CD4-positive, alpha-beta T cell treated with Interleukin-2 at 100 ng/mL for 4 hours (primary cell): ENCODE measurements at places on chromosomes 1 and 21.

- DNase-seq, result no peak
These were observed at the start of gene KRTAP21-2 for GRCh38 chr21:30747159-30747558. Gene KRTAP21-2, minus strand, starts transcription at chr21:30747259. Its CDS starts 57 bp downstream, at chr21:30747202.

DNA sequence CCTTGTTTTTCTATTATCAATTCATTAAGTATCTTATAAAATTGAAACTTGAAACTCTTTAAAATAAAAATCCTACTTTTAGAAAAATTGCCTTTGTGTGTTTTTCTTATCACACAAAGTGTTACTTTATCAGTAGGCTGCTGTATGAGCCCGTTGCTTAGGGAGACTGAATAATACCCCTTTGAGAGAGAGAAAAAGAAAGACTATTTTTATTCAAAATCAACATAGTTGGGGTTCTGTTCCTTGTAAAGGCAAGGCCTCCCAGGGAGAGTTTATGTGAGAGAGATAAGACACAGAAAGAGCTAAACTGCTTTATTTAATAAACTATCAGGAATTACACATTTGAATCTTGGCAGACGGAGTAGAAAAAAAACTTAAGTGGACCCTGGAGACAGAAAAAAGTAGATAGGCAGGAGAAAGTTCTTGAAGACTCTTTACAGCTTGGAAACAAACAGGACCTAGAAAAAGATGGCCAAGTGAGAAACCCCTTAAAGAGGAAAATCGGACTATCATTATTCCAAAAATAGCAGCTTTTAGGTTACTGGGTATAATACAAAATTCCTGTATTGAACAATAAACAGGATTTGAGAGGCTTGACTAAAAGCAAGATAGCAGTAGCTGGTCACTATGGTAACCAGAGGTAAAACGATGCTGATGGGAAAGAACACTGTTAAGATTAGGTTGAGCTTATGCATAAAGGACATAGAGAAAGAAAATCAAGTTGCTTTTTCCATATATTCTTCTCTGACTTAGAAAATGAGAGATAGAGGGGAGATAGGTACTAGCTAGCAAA, 170.9 kb downstream of the LRRC7 start:
- no peak for DNase-seq

GRCh38 chr1:228778961-228779360, 43.7 kb downstream of the RHOU start:
- DNase-seq, result no peak

GRCh38 chr1:53089478-53090226, 27.6 kb downstream of the PODN start:
- DNase-seq, result no peak

DNA sequence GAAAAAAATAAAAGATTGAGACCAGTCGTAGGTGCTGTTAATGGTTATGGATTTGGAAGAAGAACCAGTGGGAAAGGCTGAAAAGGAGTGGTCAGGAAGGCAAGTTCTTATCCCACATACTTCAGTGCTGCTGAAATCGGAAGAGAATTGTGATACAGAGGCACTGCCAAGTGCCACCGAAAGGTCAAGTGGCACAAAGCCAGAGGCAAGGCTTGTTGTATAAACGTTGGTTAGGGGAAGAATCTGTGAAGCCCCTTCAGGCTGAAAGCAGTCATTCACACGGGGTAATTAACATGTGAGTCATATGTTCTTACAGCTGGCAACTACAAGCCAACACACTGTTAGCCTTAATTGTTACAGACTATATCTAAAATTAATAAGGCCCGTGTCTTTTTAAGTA, 48.8 kb downstream of the ZBTB40 start:
- no peak for DNase-seq

- no peak for DNase-seq
These were observed 34.0 kb upstream of the ADGRL4 start for GRCh38 chr1:79040424-79041082.

DNA sequence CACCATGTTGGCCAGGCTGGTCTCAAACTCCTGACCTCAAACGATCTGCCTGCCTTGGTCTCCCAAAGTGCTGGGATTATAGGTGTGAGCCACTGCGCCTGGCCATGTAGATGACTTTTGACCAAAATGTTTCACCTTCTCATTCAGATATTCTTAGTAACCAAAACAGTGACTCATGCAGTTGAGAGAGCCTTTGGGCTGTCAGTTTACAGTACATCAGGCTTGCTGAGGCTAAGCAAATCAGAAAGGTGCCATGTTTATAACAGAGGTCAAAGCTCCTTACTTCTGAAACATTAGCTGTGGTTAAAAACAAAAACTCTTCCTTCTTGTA, 21.0 kb downstream of the CNIH4 start:
- peak; percentile 57 for DNase-seq

- no peak for DNase-seq
These were observed 228.2 kb upstream of the USP24 start for GRCh38 chr1:55443175-55443915.

- no peak for DNase-seq
These were observed 349.6 kb downstream of the SMYD3 start for GRCh38 chr1:246157516-246157915.

DNA sequence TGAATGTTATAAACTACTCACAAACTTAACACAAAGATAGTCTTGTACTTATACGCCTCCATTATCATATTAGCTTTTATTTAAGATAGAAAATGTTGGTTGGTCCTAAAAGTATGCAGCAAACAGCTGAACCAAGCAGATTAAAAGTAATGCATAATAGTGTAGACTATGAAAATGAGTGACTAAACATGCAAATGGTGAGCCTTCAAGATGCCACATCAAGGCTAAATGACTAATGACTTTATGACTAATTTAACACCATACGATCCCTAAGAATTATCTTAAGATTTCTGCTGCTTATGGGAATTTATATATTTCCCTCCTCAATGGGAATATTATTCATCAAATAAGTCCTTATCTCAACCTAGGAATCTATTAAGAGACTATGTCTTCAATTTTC, 4.6 kb downstream of the GPATCH2 start:
- peak; percentile 35 for DNase-seq

DNA sequence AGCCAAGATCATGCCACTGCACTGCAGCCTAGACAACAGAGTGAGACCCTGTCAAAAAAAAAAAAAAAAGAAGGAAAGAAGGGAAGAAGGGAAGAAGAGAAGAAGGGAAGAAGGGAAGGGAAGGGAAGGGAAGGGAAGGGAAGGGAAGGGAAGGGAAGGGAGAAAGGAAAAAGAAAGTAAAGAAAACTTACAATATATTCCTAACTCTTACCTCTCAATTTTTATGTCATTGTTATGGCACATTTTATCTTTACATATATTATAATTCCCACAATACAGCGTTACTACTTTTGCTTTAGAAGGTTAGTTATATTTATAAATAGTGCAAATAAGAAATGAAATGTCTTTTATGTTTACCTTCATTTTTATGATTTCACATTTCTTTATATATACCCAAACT, 358.7 kb downstream of the HHIPL2 start:
- DNase-seq, result no peak

GRCh38 chr1:208137193-208137592, 107.0 kb downstream of the PLXNA2 start:
- DNase-seq, result no peak

- no peak for DNase-seq
These were observed 32.0 kb upstream of the TLR5 start for GRCh38 chr1:223175032-223175431.

GRCh38 chr1:35807614-35808449, at the start of gene AGO4:
Gene AGO4, plus strand, starts transcription at chr1:35808016. Its CDS starts 401 bp downstream, at chr1:35808417.
- DNase-seq, result peak; percentile 21

- no peak for DNase-seq
These were observed 66.1 kb downstream of the UCK2 start for GRCh38 chr1:165893507-165893906.

GRCh38 chr1:84078108-84078841, 65.8 kb upstream of the PRKACB start:
- no peak for DNase-seq

DNA sequence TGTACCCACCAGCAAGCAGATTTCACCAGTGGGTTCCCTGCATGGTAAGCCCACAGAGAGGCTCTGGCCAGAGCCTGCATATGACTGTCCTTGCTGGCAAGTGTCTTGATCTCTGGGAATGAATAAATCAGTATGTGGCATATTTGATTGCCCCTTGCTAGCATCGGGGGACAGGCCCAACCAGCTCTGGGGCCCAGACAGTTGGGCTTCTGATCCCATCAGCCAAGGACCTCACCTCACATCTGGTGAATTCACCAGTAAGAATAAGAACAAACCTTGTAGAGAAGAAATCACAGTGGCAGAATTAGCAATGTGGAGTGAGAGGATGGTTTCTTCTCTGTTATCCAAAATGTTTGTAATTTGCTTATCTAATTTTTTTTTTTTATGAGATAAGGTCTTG, 15.9 kb downstream of the SLC1A7 start:
- DNase-seq, result no peak

DNA sequence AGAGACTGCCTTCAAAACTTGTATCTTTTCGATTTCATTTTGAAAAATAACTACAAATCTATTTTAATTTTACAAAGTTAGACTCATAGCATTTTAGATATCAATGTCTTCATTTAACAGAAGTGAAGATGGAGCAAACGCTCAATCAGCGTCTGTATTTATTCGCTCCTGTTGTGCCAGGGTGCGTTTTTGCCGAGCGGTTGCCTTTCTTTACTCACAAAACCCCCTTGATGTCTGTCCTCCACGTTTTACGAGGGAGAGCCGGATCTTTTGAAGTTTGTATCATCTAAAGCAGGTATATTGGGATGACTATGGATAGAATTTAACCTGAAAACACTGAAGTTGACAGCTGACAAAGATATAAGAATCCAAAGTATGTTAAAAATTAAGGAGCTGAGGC, 44.6 kb downstream of the MRPL39 start:
- no peak for DNase-seq

DNA sequence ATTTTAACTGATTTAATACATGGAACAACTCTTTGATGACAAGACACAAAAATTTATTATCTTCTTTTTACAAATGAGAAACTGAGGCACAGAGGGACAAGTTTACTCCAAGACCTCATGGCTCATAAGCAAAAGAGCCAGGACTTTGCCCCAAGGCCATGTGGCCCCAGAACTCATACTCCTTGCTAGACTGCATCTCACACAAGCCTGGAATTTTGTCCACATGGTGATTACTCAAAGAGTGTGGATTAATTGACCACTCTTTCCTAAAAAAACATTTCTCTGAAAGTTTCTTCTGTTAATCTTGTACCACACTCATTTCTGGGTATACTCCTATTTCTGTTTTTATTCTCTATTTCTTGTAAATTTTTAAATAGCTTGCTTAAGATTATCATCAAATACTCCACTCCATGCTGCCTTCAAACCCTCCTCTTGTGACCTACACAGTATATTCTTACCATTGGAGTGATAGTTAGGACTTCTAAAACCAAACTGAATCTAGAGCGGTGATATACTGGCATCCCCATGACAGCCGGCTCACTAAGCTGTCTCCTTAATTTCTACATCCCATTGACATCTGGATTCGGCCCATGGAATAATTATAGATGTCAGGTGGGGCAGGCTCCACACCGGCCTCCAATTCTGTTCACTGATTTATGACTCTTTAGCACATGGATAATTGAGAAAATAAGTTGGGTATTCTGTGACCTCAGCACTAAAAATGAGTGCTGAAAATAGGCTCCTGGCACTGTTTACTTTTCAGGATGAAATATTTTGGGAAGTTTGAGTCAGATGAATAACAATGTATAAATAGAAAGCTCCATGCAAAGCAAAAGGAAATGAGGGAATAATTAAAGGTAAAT, 16.1 kb downstream of the RGS4 start:
- no peak for DNase-seq

GRCh38 chr1:197604302-197604701, 171.0 kb downstream of the DENND1B start:
- no peak for DNase-seq

- no peak for DNase-seq
These were observed 12.9 kb downstream of the INSRR start for GRCh38 chr1:156845953-156846545.

DNA sequence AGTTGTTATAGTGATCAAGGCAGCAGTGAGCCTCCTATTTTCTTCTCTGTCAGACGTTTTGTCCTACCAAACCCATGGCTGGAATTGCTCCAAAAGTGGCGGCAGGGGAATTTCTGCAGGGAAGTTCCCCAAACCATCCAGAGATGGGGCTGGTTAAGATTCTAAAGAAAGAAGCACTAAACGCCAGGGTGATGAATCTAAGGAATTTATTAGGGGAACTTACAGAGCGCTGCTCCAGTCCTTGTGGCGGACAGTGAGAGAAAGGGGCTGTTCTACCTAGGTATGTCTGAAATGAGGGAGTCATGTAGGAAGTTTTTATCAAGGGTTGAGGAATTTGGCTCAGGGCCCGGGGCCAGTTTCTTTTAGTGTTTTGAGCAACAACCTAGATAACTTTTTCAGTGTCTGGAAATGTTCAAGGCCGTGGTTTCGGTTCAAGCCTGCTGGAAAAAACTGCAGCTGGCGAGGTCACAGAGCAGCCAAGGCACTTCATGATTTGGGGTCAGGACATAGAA, 222.4 kb upstream of the B3GALT2 start:
- no peak for DNase-seq

DNA sequence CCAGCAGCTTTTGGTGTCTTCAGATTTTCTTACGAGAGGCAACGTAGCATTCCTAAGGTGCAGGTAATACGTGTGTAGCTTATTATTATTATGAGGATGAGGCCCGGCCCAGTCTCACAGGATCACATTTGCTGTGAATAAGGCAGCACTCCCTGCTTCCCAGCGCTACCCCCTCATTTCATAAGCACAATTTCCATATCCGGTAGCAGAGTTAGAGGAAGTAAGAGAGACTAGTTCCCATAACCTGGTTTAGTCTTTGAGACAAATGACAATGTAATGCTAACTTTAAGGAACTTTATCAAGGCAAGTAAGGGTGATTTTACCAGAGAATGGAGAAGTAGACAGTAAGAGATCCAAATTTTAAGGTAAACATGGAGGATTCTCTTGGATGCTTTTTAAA, 14.6 kb upstream of the LMO4 start:
- no peak for DNase-seq

- no peak for DNase-seq
These were observed 46.4 kb upstream of the RGS21 start for GRCh38 chr1:192270398-192270797.

- peak; percentile 71 for DNase-seq
These were observed 296 bp upstream of the RNPEP start for GRCh38 chr1:201982082-201982622.

- DNase-seq, result no peak
These were observed 185.3 kb downstream of the CDC7 start for GRCh38 chr1:91685994-91686393.

GRCh38 chr1:160214481-160215140, 9.4 kb downstream of the PEA15 start:
- DNase-seq, result no peak

DNA sequence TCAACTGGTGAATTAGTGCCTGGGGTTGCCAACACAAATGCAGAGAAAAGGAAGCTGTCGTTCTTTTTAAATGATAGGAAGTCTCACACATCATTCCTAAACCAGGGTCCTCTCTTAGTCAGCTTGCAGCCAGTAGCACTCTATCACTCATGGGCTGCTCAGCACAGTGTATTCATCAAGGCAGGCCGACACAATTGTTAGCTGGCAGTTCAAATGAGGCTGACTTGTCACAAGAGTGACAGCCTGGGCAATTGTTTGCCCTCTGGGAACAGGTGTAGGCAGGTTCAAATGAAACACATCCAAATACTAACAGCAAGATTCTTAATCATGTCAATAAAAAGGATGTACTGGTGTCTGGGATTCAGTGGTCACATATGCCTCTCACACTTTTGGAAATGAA, 76.9 kb downstream of the ERICH3 start:
- DNase-seq, result no peak

- DNase-seq, result no peak
These were observed 15.7 kb downstream of the PTPN22 start for GRCh38 chr1:113855630-113856400.

GRCh38 chr1:222976453-222976852, 161.6 kb downstream of the DISP1 start:
- DNase-seq, result no peak
